Caudate nucleus (tissue), 63 donors: ENCODE measurements at places on chromosomes 3 and 15.

GRCh38 chr3:81033684-81034083, 727.8 kb downstream of the GBE1 start:
- no peak for DNase-seq

DNA sequence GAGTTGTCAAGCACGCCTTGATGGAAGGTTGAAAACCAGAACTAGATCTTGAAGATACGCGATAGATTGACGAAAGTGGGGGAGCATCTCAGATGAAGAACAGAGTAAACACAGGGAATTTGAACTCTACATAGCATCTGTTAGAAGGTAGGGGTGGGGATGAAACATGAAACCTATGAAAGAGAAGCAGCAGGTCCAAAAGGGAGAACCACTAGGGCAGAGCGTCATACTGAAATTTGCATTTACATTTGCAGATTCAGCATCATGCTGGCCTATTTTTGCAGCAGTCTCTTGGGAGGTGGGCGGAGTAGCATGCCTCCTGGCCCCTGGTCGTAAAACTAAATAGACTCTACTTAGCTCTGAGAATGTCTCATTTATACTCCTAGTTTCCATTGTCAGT, 46.1 kb upstream of the RASGRP1 start:
- no peak for DNase-seq

DNA sequence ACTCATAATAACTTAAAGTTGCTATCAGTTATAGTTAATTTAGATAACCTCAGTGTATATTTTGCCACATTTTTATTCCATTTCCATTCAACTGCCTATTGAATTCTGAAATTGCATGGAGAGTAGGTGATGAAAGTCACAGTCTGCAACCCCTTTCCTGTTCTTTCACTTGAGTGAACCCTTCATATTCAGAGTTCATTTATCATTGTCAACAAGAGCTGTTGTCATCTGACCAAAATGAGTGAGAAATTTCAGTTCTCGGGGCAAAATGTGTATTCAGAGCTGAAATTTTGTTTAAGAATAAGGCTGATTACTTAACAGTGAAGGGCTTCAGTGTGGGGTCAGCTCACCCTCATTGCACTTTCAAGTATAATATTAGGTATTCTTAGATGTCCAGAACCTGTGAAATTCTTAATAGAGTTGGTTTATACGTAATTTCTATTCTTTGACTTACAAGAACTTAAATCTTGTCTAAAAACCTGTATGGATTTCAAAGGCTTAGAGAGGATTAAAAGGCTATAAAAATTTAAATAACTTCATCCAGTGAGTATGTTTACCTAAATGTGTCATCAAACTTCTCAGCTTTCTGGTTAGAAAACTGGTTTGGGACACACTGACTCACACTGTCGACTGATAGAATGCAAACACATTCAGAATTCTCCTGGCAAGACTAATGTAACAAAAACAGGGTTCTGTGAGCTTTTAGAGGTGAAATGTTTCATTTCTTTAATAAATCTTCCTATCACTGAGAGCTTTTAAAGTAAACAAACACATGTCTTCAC, 92.2 kb downstream of the CMSS1 start:
- no peak for DNase-seq

GRCh38 chr3:140845882-140846281, 95.8 kb upstream of the SLC25A36 start:
- DNase-seq = no peak

DNA sequence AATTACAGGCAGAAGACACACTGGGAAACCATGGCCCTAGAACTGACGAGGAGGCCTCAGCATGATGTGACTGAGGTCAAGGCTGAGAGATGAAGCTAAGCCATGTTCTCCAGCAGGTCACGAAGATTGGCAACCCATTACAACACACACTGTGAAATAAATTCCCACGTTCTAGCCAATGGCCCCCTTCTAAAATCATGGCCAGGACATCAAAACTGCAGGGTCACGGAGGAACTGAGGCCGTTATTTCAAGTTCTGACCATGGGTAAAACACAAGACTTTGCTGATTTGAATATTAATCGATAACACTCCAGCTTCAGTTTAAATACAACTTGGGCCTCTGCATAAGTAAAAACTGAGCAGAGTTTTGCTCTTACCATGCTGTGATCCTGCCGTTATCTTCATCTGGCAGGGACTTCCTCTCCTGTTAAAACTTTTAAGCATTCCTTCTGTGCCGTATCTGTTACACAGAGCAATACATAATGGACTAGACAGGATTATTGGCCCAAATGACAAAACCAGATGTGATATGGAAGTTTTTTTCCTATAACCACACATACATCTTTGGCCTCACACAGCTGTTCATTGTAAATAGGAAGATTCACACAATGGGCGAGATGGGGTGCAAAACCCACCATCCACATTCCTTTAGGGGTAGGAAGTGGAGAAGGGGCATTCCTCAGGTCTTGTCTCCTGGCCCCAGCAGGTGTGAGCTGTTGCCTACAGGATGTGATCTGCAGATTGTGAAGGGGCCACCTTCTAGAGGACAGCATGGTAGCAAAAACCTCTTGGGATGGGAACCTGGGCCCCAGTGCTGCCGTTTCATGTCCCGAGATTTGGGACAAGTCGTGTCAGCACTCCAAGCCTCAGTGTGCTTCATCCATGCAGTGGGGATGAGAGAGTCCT, 207.4 kb downstream of the OPA1 start:
- DNase-seq = no peak

- DNase-seq = no peak
Measured at GRCh38 chr3:16286161-16286560, 21.1 kb downstream of the OXNAD1 start.
